ENCODE measurements at places on chromosomes 5 and 9.

DNA sequence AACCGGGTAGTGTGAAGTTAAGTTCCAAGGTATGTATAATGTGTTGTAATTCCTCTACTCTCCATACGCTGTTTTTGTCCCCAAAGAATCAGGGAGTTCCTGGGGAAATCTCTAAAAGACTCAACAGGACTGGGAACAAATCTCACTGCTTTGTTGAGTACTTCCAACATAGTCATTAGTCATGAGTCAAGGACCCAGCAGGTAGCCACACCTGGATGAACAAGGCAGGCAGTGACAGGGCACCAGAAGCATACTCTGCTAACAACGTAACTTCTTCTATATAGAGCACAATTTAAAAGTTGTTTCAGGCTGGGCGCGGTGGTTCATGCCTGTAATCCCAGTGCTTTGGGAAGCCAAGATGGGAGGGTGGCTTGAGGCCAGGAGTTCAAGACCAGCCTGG, 126.8 kb downstream of the SLC1A3 start:
- DNase-seq: no peak

GRCh38 chr5:1914471-1914870, 31.7 kb upstream of the IRX4 start:
- no peak for DNase-seq

GRCh38 chr9:87950765-87951488, 23.4 kb downstream of the CDK20 start:
- DNase-seq: no peak

- DNase-seq: no peak
These were observed 127.6 kb downstream of the GADD45G start for GRCh38 chr9:89732295-89732938.

- DNase-seq: no peak
These were observed 46.4 kb downstream of the SNCAIP start for GRCh38 chr5:122358372-122358979.

GRCh38 chr9:83219154-83219923, 156.4 kb upstream of the RASEF start:
- DNase-seq: peak; percentile 87

DNA sequence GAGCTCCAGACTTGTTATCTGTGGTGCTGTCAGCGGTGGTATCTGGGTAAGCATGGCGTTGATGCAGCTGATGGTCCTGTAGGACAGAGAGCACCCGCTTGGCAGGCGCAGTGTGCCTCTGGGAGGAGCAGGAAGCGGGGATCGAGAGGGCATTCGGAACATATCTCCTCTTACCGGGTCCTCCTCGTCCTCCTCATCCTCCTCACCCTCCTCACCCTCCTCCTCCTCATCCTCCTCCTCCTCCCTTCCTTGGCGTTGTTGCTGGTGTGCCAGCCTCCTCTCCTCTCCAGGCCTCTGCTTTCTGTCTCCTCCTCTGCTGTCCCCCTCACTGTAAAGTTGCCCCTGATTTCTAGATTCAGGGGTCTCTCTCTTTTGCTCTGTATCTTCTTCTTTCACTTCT, 21.2 kb downstream of the ECM2 start:
- DNase-seq: no peak

- DNase-seq: no peak
These were observed 232.9 kb downstream of the GOLPH3 start for GRCh38 chr5:31941151-31941755.

DNA sequence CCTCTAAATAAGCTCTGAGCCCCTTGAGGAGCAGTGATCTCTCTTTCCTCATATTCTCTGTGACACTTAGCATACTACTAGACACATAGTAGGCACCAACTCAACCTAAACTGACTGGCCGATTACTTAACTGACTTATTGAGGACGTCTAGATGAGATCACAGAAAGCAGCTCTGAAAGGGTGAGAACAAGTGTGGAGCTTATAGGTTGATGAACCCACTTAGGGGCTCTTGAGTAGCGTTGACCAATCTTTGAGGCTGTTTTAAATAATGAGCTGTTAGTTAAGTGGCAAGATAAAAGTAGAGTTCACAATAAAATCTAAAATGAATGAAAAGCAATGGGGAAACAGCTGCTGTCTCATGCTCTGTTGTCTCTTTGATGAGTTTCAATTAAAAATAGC, 124.7 kb upstream of the TNPO1 start:
- no peak for DNase-seq

DNA sequence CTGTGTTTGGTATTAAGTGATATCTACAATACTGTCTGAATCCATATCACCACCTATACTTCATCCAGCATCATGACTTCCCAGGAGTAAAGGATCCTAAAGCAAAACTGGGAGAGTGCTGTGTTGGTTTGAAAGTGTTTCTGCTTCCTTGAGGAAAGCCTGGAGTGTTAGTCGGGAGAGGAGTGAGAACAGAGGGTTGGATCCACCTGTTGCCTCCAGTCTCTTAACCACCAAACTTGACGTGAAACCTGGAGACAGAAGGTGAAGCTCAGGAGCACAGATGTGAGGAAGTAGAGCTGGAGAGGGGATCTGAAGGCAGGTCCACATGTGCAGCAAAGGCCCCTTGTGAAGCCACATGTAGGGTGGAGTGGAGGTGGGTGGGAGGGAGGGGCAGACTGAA, 88.2 kb downstream of the EGFLAM start:
- DNase-seq: no peak

DNA sequence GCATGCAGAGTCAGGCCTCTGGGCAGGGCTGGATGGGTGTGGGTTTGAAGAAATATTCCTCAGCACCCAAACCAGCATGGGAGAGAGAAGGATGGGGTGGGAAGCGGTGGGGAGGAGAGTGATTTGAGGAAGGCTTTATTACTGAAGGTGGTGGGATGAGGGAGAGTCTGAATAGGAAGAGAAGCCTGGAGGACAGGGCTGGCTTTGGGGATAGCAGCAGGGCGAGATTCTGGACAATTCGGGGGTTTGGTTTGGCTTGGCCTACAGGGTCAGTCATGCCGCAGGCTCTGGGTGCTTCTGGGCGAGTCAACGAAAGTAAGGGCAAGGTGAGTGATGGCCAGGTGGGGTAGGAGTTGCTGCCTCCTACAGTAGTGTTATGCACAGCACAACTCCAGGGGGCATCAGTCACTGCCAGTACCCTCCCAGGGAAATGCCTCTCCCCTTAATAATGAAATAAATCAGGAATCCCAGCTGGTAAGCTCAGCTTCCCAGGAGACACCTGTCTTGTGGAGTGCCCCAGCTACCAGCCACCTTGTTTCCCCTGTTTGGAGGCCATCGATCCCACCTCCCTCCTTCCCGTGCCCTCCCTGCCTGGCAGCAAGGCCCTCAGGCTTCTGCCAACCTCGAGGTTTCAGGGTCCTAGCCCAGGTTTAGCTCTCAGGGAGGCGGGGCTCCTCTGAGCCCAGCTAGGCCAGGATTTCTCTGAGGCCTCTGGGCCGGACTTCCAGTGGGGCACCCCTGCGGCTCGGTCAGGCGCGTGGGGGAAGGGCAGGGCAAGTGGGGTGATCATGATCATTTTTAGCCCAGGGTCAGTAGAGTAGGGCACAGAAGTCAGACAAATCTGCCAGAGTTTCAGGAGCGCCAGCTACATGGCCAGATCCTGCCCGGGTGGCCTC, 741 bp upstream of the NKX2-5 start:
- DNase-seq: no peak

- DNase-seq: no peak
These were observed 122.3 kb upstream of the RAI14 start for GRCh38 chr5:34533582-34534522.

All from NCI-H510A (cell line).